Stimulated activated CD4-positive, alpha-beta T cell treated with anti-CD3 and anti-CD28 coated beads, TNF-alpha, amount 100 ng/mL, for 48 hours (primary cell): ENCODE measurements at places on chromosomes 16 and 17.

GRCh38 chr17:65656390-65657250 is 95.2 kb upstream of the AXIN2 start:
- peak; percentile 26 for DNase-seq

DNA sequence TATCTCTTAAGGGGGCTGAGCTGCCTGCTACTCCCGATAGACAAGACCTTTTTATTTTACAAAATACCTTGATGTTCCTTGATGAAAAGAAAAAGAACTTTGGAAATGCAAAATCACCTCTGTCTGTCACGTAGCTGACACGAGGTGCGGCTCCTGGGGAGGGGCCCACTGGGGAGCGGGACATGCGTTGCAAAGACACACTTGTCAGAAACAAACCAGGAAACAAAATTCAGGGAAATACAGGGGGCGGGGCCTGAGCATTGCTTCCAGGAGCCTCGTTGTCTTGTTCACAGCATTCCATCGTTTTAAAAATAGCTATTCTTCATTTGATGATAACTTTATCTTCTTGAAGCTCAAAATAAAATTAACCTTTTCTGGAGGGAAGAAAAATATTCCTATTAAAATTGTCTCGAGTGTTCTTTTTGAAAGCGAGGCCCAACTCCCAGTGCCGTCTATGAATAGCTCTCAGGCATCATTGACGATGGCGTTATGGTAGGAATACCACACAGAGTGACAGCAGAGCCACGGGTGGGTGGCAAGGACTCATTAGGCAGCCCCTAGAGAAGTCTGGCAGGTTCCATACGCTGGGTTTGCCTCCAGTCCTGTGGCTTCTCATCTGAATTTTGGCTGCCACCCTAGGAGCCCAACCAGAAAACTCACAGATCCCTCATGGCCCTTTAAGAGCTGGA is 286.9 kb downstream of the CPPED1 start:
- DNase-seq = no peak

DNA sequence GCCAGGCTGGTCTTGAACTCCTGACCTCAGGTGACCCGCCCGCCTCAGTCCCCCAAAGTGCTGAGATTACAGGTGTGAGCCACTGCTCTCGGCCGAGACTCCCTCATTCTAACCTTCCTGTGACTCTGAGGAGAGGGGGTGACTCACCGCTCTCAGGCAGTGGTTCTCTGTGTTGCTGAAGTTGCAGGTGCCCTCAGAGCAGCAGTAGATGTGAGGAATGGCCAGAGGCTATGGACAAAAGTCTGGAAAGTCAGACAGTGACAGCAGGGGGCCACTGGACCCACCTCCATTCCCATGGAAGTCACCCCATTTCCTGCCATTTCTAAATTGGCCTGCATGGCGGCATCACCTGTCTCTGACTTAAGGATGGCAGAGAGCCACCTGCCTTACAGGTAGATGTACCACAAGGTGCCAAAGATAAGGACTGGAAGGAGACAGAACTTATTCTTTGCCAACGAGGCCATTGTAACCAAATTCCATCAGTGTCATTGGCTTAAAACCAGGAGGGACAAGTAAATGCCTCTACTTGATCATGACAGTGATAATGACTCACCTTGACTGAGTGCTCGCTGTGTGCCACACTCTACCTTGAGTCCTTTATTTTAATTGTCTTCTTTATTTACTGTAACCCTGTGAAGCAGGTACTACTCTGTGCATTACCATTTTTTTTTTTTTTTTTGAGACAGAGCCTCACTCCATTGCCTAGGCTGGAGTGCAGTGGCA is 15.3 kb upstream of the CNOT1 start:
- no peak for DNase-seq

- no peak for DNase-seq
These were observed 8.0 kb downstream of the CISD3 start for GRCh38 chr17:38738007-38738662.

GRCh38 chr16:50499254-50499653 is 48.9 kb upstream of the NKD1 start:
- DNase-seq = no peak

- no peak for DNase-seq
These were observed 12.0 kb downstream of the KCNJ2 start for GRCh38 chr17:70181376-70181775.

GRCh38 chr16:85686912-85687591 is 1.7 kb downstream of the GINS2 start:
- DNase-seq = no peak

GRCh38 chr16:29852654-29853053 is 10.4 kb downstream of the CDIPT start:
- no peak for DNase-seq

- DNase-seq = no peak
These were observed 24.4 kb downstream of the DHRS7C start for GRCh38 chr17:9766970-9767369.

DNA sequence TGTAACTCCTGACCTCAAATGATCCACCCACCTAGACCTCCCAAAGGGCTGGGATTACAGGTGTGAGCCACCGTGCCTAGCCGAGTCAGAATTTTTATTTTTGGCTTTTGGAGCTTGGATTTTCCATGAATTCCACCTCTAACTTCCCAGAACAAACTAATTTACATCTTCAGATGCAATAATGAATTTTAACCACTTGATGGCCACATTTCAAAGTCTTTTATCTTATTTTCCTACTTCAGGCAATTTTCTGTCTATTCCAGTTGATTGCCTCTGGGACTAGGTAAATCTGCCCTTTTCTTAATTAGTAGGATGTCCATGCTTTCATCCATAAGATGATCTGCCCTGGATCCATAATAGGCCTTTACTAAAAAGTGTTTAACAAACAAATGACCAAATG is 156.4 kb upstream of the ANKFN1 start:
- no peak for DNase-seq

- DNase-seq = no peak
These were observed 9.4 kb downstream of the CD300LF start for GRCh38 chr17:74703311-74703710.

GRCh38 chr16:50653633-50654519 is 27.2 kb downstream of the SNX20 start:
- DNase-seq = no peak

- no peak for DNase-seq
These were observed 2.9 kb downstream of the PHKB start for GRCh38 chr16:47463771-47464624.

DNA sequence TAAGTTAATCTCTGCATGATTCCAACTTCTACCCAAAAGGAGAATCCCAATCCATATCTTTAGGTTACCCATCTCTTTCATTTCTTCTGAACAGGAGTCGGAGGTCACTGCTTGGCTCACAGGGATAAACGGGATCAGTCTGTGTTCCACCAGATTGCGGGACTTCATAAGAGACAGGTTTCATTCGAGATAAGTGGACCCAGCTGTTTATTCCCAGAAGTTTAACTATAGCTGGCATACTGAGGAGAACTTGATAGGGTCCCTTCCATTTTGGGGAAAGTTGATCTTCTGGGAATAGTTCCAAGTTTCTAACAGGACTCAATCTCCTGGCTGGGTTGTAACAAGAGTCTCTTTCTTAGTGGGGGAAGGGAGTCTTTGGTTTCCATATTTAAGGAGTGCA is 45.4 kb upstream of the ARL4D start:
- no peak for DNase-seq

DNA sequence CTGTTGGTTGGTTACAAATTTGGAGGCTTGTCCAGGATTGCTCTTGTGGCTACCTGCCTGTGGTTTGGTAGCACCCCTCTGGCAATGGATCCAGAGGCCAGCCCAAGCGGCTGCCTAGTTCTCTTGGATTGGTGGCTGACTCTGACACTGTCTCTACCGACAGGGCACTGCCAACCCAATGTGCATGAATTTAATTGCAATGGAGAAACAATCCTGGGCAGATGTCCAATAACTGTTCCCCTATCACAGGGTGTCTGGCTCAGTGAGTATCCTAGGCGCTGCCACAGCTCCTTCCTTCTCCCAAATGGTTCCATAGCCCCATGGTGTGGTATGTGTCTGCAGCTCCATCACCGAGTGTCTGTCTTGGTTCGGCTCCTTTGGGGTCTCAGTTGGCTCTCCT is 19.5 kb downstream of the N4BP1 start:
- no peak for DNase-seq

GRCh38 chr16:13390986-13391305 is 489.5 kb downstream of the SHISA9 start:
- no peak for DNase-seq

GRCh38 chr16:69365901-69366300 is 14.3 kb upstream of the TMED6 start:
- DNase-seq = no peak

DNA sequence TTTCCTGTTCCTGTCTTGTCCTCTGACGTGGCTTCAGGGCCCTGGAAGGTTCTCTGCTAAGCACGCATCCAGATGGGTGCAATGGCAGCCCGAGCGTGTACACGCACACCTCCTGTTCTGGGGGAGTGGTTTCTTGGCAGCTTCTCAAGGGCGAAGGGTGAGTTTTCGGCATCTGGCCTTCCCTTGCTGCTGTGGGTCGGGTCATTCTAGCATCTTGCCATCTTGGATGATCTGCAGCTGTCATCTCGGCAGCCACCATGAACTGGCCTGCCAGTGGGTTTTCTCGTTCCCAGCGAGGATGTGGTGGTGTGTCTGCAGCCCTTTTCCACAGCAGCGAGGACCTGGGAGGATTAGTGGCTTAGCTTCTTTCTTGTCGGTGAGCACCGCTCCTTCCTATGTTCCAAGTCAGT is 10.6 kb downstream of the MSI2 start:
- DNase-seq = no peak

- DNase-seq = no peak
These were observed 8.8 kb downstream of the STX1B start for GRCh38 chr16:31001507-31002249.

- DNase-seq = no peak
These were observed 90.3 kb downstream of the USP32 start for GRCh38 chr17:60301649-60302048.
